ENCODE measurements at places on chromosomes 2 and 18.

GRCh38 chr2:227853204-227853629 lies 18.2 kb upstream of the DAW1 start:
- DNase-seq, result no peak

- DNase-seq, result no peak
These were observed 55.7 kb downstream of the TCF7L1 start for GRCh38 chr2:85188852-85189251.

GRCh38 chr18:78786776-78787175 lies 192.8 kb upstream of the SALL3 start:
- DNase-seq, result no peak

DNA sequence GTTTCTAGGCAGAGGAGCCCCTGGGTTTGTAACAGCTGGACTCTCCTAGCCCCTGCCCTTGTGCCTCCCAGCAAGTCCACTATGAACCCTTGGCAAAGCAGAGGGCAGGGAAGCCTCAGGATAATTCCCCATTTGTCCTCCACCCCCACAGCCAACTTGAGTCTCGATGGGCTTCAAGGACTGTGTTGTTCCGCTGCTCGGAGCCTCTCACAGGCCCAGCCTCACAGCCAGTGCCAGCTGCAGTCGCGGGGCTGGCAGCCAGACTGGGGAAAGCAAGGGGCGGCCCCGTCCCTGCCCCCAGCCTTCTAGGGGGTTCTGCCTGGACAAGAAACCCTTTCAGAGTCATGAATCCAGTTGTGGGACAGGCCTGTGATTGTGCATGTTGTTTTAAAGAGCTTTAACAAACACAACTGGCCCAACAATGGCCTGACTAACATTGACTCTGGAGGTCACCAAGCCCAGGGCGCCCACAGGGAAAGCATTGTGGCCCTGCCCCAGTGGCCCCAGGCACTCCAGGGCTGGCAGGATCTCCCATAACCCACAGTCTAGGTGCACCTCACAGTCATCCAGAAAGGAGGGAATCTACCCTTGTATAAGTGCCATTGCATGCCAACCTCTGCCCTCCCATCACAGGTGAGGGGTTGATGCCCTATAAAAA lies 71.8 kb upstream of the DAPL1 start:
- DNase-seq, result no peak

DNA sequence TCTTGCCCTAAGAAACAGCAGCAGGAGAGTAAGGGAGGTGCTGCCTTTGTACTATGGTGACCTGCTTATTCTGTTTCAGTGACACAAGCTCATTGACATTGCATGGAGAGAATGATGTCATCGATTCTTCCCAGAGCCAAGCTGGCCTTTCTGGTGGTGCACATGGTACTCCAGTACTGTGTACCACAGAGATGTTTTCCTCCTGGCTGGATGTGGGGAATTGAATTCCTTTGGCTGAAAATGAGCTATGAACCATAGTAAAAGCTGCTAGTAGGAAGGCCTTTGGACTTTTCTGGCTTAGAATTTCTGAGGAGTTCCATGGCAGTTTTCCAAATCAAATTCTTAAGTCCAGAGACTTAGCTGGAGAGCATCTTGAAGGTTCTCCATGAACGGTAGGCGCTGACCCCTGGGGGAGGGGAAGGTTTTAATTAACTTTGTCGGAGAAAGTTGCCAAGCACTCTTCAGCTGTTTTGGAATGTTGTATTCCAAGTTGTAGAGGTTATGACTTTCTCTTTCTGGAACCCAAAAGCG lies 17.1 kb upstream of the B3GNT2 start:
- no peak for DNase-seq

DNA sequence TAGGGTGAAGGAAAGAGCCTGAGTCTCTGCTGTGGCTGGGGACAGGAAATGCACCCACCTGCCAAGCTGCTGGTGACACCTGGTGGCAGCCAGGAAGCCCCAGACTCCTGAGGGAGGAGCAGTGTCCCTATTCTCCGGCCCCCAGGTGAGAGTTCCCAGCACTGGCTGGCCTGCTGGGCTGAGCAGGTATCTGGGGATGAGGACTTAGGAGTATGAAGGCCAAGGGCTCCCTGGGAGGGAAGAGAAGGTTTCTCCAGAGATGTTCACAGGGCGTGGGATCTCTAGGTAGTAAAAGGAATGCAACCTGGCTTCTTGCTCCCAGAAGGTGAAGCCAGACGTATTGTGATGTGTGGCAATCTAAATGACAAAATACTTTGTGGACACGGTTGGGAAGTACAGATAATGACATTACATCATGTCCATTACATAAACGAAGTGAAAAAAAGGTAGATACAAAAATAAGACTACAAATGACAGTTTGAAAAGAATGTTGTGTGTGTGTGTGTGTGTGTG lies 75.8 kb upstream of the SLC1A4 start:
- DNase-seq, result no peak

- DNase-seq, result no peak
These were observed 264.2 kb downstream of the LNPK start for GRCh38 chr2:175737722-175738361.

DNA sequence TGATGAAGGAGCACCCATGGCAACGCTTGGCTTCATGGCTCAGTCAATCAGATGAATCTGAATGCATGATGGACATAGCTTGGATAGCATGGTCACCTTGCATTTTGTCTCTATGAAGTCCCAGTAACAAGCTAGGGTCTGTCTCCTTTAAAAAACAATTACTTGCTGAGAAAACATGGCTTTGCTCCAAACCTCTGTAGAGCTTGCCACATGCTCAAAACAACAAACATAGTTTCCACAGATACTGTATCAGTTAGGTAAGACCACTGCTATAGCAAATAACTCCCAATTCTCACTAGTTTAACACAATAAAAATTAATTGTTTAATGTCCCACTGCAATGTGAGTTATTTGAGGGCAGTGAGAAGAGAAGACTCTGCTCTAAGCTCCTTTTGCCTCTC lies 401.0 kb downstream of the IRS1 start:
- DNase-seq, result no peak

DNA sequence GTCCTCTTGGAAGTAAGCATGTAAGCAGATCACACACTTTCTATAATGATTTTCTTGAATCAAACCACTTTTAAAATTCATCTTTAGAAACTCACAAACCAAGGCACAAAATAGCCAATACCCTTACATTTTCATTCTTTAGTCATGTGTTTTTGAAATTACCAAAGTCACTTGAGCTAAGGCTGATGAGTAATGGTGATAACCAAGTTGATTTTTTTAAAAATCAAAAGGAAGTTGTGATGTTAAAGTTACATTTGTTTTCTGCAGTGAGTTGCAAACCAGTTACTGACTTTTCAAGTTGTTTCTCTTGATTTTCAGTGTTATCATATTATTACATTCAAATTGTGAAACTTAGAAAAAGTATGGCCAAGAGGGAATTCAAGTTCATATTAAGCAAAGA lies 21.5 kb upstream of the IL18RAP start:
- no peak for DNase-seq

DNA sequence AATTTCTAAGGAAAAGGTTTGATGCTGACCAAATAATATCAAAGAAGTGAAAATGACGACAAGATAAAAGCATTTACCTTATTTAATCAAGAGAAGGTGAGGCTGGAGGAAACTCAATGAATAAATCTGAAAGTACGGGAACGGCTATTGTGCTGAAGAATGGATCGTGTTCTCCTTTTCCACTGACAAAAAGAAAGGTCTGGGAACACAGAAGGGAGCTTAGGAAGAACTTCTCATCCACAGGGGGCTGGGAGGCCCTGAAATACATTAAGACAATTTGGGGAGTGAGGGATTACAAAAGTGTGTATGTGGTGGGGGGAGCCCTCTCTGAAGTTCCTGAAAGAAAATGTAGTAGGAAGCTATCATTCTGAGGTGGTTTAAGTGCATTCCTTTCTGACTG lies 582.3 kb downstream of the SLC4A3 start:
- no peak for DNase-seq

- DNase-seq, result no peak
These were observed 39.7 kb upstream of the GRP start for GRCh38 chr18:59180150-59180845.

DNA sequence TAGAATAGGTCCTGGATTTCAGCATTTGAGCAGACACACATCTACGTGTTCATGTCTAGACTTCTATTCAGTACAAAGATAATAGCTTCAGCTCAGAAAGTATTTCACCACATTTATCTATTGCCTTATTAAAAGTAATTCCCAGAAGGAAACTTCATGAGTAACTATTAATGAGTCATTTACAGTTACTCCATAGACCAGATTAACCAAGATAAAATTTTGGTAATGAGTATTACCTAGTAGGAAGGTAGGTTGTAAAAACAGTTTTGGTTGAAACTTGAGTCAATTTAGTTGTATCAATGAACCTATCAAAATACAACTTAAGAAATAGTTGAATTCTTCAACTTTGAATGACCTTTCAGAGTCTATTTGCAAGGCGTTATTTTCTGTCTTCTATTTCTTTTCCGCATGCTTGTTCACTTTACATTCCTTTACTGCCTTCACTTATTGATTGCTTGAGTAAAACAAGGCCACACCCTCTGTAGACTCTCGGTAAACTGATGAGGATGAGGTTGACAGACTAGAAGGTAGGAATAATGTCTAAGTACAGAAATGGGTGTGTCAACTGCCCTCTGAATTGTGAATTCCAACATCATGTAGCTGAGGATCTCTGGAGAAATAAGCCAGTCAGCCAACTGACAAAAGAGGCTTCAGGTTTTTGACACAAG lies 1165.6 kb upstream of the ZEB2 start:
- DNase-seq, result no peak

DNA sequence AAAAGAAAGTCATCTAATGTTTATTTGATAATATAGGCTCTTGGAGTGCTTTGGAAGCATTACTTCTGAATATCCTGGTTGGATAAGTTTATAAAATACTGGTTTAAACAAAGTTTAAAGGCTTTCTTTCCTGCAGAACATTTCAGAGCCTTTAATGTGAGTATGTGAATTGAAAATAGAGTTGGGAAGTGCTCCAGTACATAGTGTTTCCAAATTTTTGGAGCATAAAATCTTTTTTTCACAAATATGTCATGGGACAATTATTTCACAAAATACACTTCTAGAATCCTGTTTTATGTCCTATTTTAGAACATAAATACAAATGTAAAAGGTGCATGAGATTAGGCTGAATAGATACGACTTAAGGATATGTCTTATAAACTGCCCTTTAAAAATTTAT lies 158.9 kb upstream of the HNRNPA3 start:
- DNase-seq, result no peak

- DNase-seq, result no peak
These were observed 55.4 kb downstream of the NGEF start for GRCh38 chr2:232957657-232958090.

DNA sequence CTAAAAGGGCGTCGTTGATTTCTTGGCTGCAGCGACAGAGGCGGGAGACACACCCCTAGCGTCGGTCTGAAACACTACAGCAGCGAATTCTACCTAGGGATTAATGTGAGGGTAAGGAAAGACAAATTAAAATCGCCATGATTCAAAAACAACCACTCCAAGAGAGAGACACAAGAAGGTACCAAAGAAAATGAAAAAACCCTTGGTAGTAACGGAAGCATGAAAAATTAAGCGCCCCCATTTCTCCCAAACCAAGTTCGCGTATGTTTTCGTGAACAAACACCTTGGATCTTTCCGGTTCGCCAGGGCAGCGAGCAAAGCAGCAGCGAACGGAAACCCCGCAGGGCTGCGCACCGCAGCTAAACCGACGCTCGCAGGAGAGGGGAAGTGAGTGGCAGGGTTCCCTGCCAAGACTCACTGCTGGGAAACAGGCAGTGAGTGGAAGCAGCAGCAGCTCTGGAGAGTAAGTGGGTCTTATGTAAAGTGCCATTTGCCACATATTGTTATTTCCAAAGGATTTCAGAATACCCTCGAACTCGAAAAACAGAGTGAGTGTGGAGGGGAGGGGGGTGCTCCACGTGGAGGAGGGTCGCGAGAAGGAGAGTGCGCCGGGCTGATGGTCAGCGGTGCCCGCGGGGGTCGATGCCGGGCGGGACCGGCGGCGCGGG lies 1.0 kb downstream of the PPP3R1 start:
- DNase-seq, result peak; percentile 59

DNA sequence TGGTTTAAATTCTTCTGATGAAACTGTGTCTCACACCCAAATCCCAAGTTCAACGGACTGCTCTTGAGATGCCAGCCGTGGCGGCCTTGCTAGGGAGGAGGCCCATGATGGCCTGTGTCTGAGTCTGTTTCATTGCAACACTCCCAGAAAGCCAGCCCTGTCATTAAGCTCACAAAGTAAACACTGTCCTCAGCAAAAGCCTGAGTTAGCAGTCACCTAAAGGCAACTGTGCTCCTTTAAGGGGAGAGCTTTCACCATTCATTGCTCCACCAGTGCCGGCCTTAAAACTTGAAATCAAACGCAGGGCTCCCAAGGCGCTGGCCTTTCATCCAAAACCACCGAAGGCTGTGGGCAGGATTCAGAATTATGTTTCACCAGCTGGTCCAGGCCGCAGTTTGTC lies 42.5 kb upstream of the PPP1CB start:
- no peak for DNase-seq

GRCh38 chr2:73295751-73296400 lies 2.5 kb upstream of the EGR4 start:
- DNase-seq, result no peak

GRCh38 chr18:63085611-63086010 lies 234.0 kb downstream of the BCL2 start:
- no peak for DNase-seq

DNA sequence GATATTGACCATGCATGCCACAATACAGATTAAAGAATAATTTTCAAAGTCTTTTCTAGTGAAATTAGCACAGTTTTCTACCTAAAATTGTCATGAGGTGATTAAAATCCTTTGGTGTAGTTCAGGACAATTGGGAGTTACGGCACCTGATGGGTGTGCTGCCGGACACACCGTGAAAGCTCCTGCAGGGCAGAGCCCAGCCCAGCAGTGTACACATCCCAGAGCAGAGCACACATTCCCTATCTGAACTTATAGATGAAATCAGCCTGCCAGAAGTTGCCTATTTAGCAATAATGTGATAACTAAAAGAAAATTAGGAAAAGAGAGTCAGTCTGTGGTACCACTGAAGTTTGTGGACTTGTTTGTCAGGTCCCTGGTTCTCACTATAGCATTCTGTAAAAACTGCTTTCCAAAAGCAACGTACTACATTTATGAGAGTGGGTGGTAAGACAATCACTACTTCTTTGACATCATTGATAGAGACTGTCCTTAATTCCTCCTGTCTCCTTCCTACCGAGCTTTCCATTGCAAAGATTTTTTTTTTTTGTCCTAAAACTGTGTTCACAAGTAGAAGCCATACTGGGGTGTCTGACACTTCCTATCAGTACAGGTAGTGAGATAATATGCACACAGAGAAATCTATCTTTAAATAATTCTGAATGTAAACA lies 3.4 kb downstream of the CYTIP start:
- DNase-seq, result no peak

GRCh38 chr2:239396881-239397681 lies 3.7 kb downstream of the HDAC4 start:
- no peak for DNase-seq

GRCh38 chr2:6939071-6939470 lies 21.9 kb downstream of the RNF144A start:
- no peak for DNase-seq

- DNase-seq, result no peak
These were observed 278.7 kb upstream of the KLHL29 start for GRCh38 chr2:23106242-23106785.

GRCh38 chr18:5029592-5029991 lies 167.5 kb downstream of the AKAIN1 start:
- DNase-seq, result no peak
